SW480 (cell line): ENCODE measurements at places on chromosomes 2 and 18.

DNA sequence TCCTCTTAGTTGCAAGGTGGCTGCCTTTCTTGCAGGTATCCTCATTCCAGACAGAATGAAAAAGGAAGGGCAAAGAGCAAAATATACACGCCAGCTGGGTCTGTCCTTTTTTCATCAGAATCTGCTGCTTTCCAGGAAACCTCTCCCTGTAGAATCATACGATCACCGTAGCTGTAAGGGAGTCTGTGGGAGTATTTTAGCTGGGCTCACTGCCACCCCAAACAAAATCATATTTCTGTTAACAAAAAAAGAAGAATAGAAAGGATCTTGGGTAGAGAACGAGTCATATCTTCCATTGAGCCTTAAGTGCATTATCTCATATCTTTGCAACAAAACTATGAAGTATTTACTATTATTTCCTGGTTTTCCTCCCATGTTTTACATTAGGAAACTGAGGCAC, 15.0 kb upstream of the TANC1 start:
- no peak for DNase-seq

GRCh38 chr2:237721458-237721857, 77.1 kb upstream of the RBM44 start:
- DNase-seq = no peak

- no peak for DNase-seq
These were observed 162.7 kb downstream of the INHBB start for GRCh38 chr2:120508567-120509041.

GRCh38 chr2:27078267-27079194, at the start of gene EMILIN1:
Gene EMILIN1, plus strand, starts transcription at chr2:27078615. Its CDS starts 451 bp downstream, at chr2:27079066.
- DNase-seq = no peak

DNA sequence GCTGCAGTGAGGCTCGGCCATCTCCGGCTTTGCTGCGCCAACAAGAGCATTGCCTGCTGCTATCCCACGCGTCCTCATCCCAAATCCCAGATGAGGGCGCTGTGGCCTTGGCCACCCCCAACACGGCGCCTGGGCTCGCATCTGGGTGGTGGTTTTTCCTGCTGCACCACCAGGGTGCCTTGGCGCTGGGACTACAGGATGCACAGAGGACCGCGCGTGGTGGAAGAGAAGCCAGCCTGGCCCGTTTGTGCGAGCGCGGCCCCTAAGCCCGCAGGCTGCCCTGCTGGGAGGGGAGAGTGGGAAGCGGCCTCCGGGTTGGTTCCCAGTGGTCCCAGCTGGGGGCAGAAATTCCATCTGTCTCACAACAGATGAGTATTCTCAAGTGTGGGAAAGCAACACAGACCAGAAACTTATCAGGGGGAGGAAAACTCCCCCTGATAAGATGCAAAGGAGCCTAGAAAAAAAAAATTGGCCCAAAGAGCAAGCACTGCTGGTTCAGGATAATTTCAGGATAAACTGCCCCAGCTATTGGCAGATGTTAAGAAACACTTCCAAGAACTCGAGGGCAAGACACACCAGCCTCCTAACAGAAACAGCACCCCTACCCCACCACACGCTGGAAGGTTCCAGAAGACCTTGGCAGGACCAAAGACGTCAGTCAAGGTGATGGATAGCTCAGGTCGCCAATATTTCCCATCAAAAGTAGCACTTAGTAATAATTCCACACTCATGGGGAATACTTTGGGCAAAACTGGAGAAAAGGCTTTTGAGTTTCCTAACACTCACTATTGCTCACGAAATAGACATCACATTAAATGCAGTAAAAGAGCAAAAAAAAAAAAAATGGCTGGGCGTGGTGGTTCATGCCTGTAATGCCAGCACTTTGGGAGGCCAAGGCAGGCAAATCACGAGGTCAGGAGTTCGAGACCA, 152.1 kb downstream of the PXDN start:
- no peak for DNase-seq

DNA sequence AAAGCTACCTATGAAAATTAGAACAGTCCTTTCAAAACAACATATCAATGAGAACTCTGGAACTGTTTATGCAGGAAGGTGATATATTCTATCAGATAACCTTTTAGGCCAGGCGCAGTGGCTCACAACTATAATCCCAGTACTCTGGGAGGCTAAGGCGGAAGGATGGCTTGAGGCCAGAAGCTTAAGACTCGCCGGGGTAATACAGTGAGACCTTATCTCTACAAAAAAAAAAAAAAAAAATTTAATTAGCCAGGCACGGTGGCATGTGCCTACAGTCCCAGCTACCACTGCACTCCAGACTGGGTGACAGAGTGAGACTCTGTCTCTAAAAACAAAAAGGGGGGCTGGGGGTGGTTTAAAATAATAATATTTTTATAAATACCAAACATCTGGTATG, 77.9 kb downstream of the OSBPL1A start:
- no peak for DNase-seq

- DNase-seq = no peak
These were observed 47.9 kb downstream of the E2F6 start for GRCh38 chr2:11417946-11418585.

DNA sequence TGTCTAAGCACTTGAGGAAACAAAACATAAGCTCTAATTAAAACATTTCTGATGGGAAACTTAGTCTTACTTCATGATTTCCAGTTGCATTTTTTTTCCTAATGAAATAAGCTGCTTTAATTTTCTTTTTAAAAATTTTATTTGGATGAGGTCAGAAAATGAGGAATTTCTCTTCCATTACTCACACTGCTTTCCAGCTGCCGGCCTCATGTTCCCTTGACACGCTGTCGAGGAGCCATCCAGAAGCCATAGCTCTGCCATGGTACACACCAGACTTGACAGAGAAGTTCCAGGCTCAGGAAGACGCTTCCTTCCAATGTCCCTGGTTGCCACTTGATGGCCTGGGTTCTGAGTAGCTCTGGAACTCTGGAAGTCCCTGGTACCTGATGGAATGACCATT, 12.1 kb upstream of the MAPRE2 start:
- no peak for DNase-seq
